ENCODE measurements at places on chromosomes 4 and X.

DNA sequence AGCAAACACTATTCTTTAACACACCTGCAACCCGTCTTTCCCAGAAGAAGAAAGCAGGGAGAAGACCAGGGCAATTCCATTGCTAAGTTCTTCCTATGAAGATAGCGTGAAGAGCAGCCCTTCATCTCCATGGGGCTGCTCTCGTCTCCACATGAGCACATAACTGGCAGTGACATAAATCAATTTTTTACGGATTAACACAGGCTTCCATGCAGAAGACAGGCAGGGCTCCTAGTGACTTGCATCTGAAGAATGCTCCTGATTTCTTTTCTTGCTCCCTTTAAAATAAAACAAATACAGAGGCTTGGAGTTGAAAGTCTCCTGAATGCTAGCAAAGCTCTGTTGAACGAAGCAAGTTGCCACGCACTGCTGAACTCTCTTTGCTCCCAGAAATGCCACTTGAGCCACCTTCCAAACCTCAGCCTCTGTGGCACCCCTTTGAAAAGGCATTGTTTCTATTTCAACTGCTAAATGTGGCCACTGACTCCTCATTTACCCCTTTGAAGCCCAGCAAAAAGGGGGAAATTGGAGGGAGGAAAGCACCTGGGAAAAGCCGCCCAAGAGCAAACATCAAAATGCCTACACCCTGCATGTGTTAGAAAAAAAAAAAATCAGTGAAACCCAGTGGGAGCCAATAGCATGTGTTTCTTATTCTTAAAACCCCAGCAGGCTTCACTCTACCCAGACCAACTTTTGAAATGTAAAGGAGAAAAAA, 383.7 kb downstream of the IDS start:
- no peak for DNase-seq

DNA sequence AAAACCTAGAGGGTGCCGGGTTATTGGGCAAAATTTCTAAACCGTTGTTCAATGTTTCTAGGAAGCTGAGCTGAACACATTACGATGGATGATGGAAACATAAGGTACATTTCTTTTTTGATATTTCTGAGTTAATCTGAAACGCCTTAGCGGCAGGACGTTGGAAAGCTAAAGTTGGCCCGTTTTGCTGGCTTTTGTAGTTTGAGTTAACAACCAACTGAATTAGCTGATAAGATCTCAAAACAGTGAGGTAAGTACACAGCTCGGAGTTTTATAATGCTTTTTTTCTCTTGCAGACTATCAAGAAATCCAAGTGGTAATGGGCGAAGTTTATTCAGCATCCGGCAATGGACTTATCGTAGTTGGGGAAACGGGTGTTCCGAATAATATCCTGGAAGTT, 73.5 kb downstream of the PRSS12 start:
- DNase-seq: no peak

DNA sequence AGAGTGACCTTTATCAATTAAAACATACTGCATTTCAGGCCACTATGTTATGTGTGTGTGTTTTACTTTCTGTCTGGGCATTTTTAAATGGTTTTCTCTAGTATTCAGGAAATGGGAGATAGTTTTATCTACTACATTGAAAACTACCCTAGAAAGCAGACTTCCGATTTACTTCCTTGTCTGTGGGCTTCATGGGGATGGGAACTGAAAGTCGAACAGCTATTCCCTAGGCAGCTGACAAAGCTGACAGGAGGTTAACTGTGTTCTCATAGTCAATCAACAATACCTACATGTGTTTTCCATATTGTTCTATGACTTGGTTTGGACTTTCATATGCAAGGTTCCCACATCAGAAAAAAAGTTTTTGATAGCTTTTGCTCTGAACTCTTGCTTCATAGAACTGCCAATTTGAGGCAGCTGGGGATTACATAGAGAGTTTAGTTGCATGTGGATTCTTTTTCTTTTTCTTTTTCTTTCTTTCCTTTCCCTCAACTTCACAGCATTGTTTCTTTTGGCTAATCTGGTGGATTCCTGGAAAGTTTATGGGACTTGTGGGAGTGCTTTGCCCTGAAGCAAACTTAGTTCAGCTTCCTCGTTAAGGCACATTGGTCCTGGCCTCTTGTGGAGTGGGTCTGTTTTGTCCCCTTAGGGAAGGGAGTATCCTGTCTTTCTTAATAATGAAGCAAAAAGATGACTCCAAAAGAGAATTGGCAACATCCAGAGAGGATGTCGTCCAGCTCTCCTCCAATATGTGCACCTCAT, 327.1 kb upstream of the GIMD1 start:
- no peak for DNase-seq

- no peak for DNase-seq
Measured at GRCh38 chr4:139847602-139848001, 182.0 kb downstream of the MGST2 start.

GRCh38 chr4:186604124-186604807, 48.9 kb upstream of the MTNR1A start:
- no peak for DNase-seq

DNA sequence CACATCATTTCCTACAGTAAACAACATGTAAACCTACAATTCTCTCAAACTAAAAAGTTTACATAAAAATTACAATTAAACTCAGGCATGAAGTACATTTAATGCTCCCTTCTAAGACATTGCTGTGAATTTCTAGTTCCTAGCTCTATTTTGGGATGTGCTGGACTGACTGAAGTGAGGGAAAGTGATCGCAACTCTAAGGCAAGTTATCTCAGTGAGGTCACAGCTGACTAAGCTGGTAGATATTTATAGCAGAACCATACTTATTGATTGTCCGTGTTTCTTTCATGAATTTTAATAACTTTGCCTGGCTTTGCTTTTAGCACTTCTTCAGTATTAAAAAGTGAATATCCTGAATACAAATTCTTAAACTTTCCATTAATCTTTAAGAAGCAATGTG, 570.4 kb upstream of the GALNTL6 start:
- no peak for DNase-seq

DNA sequence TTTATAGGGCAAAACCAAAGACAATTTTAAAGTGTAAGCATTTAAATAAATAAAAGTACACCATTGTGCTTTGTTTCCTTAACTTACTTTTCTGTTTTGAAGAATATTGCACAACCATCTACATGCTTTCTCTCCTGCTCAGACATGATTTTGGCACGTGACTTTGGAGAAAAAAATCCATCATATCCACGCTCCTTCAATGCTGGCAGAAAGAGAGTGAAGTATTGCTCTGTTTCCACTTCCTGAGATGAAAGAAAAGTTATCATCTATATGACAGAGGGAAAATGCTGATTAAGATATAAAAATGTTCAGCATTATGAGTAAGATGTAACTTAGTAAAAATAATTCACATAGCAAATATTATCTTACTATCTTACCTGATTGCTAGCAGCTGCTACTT, 77.1 kb downstream of the CNOT6L start:
- no peak for DNase-seq

DNA sequence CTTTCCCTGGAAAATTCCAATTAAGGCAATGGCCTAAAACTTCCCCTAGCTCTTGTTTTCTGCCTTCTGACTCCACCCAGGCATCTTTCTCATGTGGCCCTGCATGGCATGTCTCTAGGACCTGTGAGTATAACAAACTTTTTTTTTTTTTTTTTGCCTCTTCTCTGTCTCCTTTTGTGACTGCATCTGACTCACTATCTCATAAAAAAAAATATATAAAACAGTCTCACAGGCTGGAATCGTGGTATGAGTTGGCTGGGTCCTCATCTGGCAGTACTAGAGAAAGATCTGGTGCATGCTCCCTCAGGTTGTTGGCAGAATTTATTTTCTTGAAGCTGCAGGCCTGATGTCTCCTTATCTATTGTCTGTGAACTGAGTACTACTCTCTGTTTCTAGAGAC, 313.9 kb downstream of the TECRL start:
- DNase-seq: no peak

DNA sequence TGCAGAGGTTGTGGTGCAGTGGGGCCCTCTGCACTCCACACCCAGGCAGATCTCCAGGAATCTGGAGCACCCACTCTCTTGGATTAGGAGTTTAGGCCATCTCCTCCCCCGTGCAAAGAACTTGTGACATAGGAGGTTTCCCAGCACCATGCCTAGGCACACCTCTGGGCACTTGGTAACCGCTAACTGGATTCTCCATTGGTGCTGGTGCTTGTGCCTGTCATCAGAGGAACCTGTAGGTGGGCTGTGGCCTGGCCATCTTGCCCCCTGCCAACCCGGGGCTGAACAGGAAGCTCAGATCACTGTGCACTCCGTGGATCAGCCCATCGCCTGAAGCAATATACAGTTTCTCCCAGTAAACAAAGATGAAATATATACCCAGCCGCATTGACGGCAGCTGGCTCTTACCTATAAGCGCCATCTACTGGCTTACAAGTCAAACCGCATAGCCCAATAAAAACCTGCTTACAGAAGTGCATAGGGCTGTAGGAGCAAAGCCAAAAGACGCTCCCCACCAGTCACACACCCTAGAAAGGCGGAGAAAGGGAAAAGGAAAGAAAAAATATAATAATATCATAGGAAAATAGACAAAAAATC, 19.1 kb upstream of the TEX13B start:
- DNase-seq: no peak

- no peak for DNase-seq
Measured at GRCh38 chr4:59712470-59712869, 1487.7 kb upstream of the ADGRL3 start.

GRCh38 chr4:150247184-150247583, 168.9 kb downstream of the DCLK2 start:
- DNase-seq: no peak

DNA sequence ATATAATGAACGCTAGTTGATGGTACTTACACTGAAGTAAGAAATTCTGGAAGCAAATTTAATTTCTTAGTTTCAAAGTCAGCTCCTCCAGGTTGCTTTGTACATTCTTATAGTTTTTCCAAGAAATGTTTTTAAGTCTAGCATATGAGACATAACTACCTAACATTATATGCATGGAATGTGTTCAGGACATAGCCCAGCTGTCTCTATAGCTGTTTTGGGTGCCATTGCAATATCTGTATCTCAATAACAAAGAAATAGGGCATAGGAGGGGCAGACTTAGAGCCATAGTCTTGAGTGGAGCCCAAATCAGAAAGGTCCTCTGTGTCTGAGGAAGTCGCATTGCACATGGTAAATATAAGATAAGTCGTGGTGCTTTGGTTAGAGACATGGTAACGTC, 143.4 kb downstream of the CBR4 start:
- DNase-seq: no peak

- no peak for DNase-seq
Measured at GRCh38 chrX:43469391-43470054, 186.6 kb upstream of the MAOA start.

- DNase-seq: no peak
Measured at GRCh38 chr4:41541687-41542094, 3.7 kb downstream of the LIMCH1 start.

- DNase-seq: no peak
Measured at GRCh38 chr4:121408-122084, 2.8 kb upstream of the ZNF718 start.

- DNase-seq: no peak
Measured at GRCh38 chr4:38924353-38924752, 56.7 kb downstream of the FAM114A1 start.

- no peak for DNase-seq
Measured at GRCh38 chrX:38473701-38474100, 87.6 kb upstream of the TSPAN7 start.

DNA sequence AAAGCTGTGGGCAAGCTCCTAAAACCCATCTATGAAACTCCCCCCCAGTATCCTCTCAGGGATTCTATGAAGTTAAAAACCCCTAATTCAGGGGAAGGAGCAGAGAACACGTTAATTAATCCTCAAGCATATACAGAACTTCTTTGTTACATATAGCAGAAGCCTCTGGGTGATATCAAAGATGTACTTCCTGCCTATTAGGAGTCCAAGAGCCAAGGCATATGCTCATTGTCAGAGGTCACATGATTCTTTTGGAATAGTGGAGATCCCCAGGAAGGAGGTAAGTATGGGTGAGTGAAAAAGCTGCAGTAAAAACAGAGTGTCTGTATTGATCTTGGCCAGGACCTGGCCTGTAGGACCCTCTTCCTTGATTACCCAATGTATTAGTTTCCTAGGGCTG, 2.9 kb upstream of the SPARCL1 start:
- no peak for DNase-seq

GRCh38 chrX:139039041-139039440, 327.5 kb upstream of the FGF13 start:
- DNase-seq: no peak

- no peak for DNase-seq
Measured at GRCh38 chr4:170049766-170050165, 23.6 kb upstream of the MFAP3L start.

GRCh38 chrX:87525771-87526229, 8.2 kb downstream of the KLHL4 start:
- no peak for DNase-seq

GRCh38 chr4:1446502-1447386, 40.5 kb upstream of the NKX1-1 start:
- no peak for DNase-seq

DNA sequence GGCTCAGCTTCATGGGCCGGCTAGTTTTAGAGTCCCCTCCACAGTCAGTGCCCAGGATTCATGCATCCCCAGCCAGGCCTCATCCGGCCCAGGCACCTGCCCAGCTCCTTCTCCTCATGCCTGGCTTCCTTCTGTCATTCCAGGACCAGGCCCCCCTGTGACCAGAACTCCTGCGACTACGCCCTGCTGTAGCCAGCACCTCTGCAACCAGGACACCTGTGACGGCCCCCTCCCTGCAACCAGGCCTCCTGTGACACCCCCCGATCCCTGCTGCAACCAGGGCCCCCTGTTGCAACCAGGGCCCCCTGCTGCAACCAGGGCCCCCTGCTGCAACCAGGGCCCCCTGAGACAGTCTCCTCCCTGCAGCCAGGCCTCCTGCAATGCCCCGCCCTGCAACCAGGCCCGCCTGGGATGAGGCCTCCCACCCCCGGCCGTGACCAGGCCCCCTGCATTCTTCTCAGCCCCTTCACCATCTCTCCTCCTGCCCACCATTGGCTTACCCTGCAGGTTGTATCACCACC, 46.8 kb downstream of the HTRA3 start:
- no peak for DNase-seq

GRCh38 chr4:71487344-71487920, 148.6 kb downstream of the SLC4A4 start:
- DNase-seq: no peak

DNA sequence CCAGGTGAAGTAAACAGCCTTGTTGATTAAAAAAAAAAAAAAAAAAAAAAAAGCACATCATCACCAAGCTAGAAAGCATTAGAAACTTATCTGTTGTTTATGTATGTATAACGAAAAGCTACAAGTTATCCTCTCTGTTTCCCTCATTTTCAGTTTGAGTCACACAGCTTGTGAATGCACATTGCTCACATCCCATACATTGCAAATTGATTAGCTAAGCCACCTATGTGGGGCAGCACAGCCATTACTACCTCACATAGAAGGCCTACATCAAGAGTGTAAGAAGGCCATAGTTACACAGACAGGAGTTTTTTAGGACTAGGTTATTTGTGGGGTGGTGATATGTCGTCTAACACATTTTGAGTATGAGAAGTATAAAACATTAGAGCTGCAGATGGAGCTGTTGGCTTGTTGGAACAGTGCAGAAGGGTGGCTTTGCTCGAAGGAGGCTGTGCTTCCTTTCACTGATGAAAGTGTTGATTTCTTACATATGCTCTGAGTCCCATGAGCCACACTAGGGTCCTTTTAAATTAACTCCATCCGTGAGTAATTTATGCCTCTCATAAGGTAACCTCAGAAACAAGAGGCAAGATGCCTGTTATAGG, 431.6 kb downstream of the GABRG1 start:
- DNase-seq: no peak

Data from stimulated activated CD8-positive, alpha-beta memory T cell treated with anti-CD3 and anti-CD28 coated beads, Interleukin-12 subunit alpha, Interleukin-12 subunit beta, amount 100 ng/mL, for 1 hour (primary cell).